Hematopoietic multipotent progenitor cell treated with erythropoietin and hydrocortisone succinate and interleukin-3 and kit ligand, for 4 days (in vitro differentiated cells): ENCODE measurements at places on chromosomes 6 and 20.

DNA sequence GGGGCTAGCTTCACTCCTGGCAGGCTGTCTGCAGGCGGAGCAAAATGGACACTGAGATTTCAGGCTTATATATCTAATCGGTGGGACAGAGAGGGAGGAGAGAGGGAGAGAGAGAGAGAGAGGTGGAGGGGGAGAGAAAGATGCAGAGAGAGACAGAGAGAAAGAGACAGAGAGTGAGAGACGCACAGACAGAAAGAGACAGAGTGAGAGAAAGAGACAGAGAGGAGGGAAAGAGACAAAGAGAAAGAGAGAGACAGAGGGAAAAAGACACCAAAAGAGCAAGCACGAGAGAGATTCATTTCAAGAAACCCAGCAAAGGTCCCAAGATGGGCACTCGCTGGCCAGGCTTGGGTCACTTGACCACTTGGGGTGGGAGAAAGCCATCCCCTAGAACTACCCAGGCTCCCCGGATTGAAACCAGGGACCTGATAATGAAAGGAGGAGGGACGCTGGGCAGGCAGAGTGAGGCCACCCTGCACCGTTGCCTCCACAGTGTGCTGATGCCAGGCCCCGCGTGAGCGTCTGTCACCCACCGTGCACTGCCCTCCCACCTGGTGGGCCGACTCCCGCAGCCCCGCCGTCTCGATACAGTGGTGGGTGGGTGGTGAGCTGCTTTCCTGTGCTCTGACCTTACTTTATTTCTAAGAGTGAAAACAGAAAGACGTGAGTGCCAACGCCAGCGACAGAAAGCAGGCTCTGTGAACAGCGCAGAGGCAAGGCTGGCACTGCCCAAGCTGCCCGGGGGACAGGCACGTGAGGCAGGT, 67.9 kb upstream of the SLCO4A1 start:
- no peak for DNase-seq

DNA sequence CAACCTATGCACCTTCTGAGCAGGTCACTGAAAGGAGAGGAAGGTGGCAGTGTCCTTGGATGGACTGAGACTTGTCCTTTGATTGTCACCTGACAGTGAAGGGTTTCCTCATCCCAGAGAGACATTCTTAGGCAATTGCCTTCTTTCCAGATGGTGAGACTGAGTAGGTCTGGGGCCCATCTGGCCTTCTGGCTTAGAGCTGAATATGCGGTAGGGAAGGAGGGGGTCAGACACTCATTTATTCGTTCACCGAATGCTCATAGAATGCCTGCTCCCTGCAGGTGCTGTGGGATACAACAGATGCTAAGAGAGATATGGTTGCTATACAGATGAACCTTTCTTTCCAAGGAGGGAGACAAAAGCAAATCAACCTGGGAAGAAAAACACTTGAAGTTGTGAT, 76.8 kb downstream of the BMP6 start:
- no peak for DNase-seq

GRCh38 chr20:7151676-7152470, 384.4 kb downstream of the BMP2 start:
- no peak for DNase-seq

DNA sequence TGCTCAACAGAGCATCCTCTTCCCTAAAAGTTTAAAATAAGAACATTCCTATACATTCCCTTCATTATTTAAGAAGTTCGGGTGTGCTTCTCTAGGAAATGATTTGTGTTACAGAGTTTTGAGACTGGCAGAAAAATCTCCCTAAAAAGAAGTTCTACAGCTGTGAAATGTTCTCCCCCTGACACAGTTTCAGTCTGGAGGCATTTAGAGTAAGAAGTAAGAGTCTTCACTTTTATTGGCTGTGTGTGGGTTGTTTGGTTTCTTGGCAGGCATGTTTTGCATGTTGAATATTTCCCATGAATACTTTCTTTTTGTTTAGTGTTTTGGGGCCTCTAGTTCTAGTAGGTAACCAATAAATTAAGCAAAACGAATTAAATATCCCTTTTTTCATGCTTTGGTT, 195.9 kb downstream of the TENT5A start:
- no peak for DNase-seq
